Stromal cell of bone marrow (primary cell): ENCODE measurements at places on chromosomes 3 and 15.

DNA sequence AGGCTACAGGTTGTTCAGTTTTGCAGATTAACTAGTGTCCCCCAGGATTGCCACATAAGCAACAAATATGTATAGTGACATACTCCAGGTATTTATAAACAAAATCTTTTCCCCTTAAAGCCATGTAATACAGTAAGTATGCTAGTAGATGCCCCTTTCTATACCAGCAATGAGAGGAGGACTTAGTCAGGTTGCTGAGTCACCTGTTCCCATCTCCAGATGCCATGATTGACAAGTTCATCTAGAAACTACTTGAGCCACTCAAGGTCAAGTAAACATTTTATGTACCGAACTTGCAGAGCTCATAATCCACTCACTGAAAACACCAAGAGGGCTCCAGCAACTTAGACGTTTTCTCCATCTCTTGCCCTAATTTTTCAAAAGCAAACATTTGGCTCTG, 18.2 kb downstream of the SLC9A9 start:
- DNase-seq: no peak

- DNase-seq: peak; percentile 86
These were observed 456.3 kb downstream of the FOXP1 start for GRCh38 chr3:71127052-71127831.

DNA sequence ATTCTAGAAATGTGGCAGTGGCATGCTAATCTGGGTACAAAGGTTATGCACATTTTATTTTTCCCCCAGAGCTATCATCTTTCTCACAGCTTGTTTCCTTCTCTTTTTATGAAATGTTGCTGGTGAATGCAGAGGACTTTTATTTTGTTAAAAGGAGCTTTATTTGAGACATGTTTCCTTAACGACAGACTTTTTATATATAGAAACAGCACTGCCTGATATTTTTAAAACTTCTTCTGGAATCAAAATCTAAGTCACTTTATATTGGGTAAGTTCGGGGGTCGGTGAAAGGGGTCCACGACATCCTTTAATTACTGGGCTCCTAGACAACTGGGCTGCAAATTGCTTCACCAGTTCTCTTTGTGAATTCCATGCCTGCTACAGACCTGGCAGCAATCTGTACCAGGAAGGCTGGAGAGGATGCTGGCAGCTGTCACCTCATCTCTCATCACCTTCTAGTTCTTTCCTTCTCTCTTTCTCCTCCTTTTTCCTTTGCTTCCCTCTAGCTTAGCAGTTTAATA, 464.7 kb downstream of the PDCD6IP start:
- no peak for DNase-seq

DNA sequence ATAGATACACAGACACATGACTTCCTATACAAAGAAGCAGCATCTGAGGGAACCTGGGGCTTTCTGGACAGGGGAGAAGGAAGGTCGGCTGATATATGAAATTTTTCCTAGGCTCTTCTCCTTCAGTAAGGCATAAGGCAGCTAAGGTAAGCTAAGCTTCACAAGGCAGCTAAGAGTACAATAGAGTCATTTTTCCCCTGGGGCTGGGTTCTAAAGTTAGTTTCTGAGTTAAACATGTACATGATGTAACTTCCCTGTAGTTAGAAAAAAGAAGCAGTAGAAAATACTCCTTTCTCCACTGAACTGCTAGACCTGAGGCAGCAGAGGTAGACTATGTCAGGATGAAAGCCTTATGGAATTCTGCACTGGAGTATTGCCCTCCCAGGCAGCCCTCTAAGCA, 109.6 kb downstream of the PLD1 start:
- no peak for DNase-seq

GRCh38 chr15:91049378-91050127, 27.2 kb upstream of the VPS33B start:
- DNase-seq: peak; percentile 46

DNA sequence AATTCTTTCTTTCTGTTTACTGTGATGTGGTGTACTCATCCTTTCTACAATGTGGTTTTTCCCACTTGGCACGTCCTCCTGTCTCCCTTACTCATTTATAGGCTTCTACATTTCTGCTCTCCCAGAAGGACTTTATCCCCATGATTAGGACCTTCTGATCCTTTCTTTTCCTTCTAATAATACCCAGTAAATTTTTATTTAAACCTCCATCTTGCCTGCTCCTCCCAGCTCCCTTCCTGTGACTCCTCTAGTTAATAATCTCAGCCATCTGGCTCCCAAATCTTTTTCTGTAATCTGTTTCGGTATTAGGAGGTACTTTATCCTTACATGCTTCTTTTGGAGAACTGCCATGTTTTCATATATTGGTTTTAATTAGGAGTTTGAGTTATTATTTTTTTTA, 11.2 kb upstream of the P2RY1 start:
- no peak for DNase-seq

DNA sequence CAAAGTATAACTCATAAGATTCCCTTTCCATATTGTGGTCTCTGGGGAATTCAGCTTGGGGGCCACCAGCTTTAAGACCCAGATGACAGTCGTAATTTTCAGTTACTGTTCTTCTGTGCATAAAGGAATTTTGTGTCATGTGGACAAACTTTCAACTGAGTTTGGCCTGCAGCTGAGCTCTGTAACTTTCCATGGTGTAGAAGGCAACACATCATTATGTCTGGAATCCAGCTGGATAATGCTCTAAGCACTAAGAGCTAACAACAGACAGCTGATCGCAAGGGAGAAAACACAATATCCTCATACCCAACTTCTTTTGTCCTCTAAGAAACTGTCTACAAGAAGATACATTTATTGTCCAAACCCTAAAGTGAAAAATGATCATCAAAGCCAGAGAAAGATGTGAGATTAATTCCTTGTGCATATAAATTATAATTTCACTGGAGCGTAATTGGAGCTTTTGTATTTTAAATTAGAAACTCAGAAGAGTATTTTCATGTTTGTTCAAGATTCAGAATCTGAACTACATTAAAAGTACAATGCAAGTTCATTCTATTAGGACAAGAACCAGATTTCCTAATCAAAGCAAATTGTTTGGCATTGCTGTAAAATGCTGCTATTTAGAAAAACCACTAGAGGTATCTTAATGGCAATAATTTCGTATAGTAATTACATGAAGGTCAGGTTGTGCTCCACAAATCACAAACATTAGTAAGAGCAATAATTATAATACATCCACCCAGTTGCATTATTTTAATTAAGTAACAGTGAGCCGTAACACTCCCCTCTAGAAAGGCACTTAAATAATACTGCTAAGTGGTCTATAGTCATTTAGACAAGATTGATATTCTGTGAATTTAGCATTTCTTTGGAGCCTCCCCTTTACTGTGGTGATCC, 218.8 kb downstream of the ATP8B4 start:
- no peak for DNase-seq

DNA sequence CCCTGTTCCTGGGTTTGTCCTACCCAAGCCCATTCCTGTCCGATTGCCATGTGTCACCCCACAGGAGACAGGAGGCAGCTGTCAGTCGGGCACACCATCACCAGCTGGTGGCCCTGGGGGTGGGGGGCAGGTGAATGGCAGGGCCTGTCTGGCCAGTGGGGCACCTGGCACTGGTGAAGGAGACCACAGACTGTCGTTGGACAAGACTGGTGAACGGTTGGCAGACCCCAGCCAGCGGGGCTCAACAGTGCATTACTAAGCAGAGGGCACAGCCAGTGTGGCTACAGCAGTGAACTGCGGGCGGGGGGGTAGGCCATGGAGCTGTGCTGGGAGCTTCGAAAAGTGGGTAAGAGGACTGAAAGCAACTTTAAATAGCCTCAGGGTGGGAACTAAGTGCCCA, 2.1 kb downstream of the SEMA7A start:
- no peak for DNase-seq

GRCh38 chr15:90020021-90020735, 19.1 kb downstream of the ZNF710 start:
- no peak for DNase-seq

DNA sequence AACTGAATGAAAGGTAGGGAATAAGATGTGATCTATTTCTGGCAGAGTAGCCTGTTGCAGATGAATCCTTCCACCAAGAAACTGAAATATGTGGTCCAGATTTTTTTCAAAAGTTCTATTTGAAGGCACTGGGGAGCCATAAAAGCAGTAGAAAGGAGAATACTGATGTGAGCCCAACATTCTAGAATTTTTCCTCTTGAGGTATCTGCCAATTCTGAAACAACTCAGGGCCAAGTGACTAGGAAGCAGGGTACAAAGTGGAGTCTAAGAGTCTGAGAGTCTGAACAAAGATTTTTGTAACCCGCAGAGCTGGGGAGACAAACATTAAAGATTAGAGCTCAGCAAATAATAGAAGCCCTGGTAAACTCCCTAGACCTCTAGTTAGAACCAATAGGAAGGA, 58.3 kb upstream of the SLCO3A1 start:
- DNase-seq: no peak

- DNase-seq: no peak
These were observed 27.8 kb downstream of the ALPK3 start for GRCh38 chr15:84844964-84845363.

- no peak for DNase-seq
These were observed 29.5 kb downstream of the RTP3 start for GRCh38 chr3:46527239-46527638.

DNA sequence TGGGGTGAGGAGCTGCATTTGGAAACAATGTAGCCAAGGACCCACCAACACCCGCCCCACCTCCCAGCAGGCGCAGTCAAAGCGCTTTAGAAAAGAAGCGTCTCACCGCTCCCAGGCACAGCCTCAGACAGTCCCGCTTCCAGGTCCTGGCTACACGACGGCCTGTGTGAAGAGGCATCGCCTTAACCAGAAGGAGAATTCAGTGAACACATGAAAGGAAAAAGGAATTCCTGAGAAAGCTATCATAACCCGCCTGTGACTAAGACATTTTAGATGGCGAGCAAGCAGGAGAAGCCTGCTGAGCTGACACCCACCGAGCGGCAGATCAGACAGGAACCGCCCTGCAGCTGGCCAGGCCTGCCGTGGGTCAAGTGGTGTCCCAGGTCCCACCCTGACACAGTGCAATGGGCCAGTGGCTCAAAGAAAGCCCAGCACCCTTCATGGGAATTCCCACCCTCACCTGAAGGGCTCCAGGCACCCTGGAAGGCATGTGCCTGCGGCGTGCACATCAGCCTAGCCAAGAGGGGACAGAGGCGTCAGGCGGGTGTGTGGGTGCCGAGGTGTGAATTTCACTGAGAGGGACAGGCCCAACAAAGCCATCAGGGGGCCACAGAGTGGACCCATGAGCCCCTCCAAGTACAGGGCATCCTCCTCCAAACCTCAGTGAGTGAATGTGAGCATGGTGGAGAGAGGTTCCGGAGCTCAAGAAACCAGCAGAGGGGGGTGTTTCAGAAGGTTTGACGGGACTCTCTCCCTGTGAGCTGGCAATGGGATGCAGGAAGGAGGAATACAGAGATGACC, 144.8 kb downstream of the NSMCE3 start:
- DNase-seq: no peak

GRCh38 chr3:141538568-141539240, 51.9 kb downstream of the RASA2 start:
- DNase-seq: no peak

- no peak for DNase-seq
These were observed at the start of gene SLC6A11 for GRCh38 chr3:10816019-10816862. Gene SLC6A11, plus strand, starts transcription at chr3:10816228. Its CDS starts 38 bp downstream, at chr3:10816266.

DNA sequence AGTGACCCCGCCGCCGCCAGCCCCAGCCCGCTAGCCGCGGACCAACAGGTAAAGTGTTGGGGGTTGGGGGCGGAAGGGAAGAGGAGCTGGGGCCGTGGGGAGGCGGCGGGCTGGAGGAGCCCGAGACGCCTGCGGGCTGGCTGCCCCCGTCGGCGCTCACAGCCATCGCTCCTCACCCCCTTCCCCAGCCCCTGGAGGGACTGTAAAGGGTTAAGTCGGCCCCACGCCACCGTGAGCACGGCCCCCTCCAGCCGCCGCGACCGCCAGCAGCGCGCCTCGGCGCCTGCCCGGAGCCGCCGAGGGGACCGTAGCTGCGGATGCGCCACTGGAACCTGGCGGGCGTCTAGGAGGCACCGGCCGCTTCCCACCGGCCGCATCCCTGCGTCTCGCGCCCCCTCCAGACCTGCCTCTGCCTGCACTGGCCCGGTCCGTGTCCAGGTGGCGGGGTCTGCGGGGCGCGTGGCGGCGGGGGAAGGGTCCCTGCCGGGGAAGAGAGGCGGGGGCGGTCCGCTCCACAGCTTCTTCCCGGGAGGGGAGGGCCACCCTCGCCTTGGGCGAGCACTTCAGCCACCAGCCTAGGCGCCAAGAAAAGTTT, 522 bp downstream of the MED12L start:
- DNase-seq: no peak

DNA sequence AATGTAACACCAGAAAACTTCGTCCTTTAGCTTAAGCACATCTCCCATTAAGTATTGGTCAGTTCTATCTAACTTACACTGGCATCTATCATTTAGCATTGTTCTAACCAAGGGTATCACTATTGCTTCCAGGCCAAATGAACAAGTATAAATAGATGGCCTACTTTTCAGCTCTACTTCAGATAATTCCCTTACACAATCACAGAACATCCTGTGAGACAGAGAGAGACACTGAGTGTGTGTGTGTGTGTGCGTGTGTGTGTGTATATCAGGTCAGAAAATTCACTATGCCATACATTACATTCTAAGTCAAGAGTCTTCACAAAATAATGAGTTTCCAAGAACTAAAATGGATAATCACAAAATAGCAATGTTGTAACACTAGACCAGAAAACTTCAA, 39.1 kb downstream of the SCAPER start:
- no peak for DNase-seq

- DNase-seq: no peak
These were observed 34.9 kb downstream of the PRKCI start for GRCh38 chr3:170257145-170257544.

GRCh38 chr3:134685929-134686802, 35.3 kb upstream of the KY start:
- DNase-seq: peak; percentile 74

DNA sequence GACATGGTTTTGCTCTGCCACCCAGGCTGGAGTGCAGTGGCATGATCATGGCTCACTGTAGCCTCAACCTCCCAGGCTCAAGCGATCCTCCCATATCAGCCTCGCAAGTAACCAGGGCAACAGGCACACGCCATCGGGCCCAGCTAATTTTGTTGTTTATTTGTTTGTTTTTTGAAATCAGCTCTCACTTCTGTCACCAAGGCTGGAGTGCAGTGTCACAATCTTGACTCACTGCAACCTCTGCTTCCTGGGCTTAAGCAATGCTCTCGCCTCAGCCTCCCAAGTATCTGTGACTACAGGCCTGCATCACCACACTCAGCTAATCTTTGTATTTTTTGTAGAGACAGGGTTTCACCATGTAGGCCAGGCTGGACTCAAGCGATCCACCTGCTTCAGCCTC, 26.3 kb upstream of the PLCH1 start:
- DNase-seq: no peak
